Activated CD4-positive, alpha-beta T cell treated with anti-CD3 and anti-CD28 coated beads, Interleukin-2, amount 10 ng/mL, durations not matched to agents 24 days and 14 days (primary cell): ENCODE measurements at places on chromosomes 1 and 21. TPM values are rescaled to one million over a fixed set of nuclear protein-coding genes. Genes with fewer than 3 reads are reported as not detected.
A peak's percentile ranks its signal among the peaks of the same experiment; 100 is the strongest.

- peak; percentile 90 for DNase-seq
These were observed 21.5 kb upstream of the LYST start for GRCh38 chr1:235888119-235888643.

DMBX1 gene
- 0.07 TPM in 1 of 2 replicates, not detected in the other for total RNA-seq

S100A9 gene
- total RNA-seq, result not detected in 2 replicates

- DNase-seq, result no peak
These were observed 71.3 kb downstream of the HLX start for GRCh38 chr1:220950576-220950975.

DNA sequence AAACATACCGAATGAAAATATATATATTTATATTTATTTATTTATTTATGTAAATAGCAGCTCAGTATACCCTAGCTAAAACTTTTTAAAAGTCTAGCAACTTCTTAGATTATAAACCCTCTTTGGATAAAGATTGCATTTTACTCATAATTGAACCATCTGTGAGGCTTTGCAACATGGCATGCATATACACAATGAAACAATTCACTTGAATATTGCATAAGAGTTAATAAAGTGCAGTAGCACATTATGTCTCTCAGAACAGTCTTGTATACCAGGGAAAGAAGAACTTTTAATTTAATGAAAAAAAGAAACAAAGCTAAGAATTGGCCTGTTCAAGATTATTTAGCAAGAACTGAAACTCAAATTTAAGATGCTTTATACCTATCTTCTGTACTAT is 1363.9 kb upstream of the ADGRL2 start:
- no peak for DNase-seq

NEXN gene
- total RNA-seq, result 0.44 and 0.64 TPM in 2 replicates

GRCh38 chr1:32825181-32825580 is 7.7 kb downstream of the S100PBP start:
- DNase-seq, result no peak

DNA sequence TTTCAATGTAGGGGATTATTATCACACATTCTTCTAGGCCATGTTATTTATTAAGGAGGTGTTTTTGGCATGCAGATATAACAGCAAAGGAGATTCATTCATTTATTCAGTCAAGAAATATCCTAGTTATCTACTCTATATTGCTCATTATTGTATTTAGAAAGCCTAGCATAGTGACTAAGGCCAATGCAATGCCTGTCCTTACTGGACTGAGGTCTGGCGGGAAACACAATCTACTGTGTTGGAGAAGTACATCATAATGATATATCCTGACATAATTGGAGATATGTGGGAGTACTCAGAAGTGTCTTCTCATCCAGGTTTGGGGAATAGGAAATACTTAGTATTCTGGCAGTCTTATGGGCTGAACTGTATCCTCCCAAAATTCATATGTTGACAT is 421.5 kb upstream of the USP24 start:
- no peak for DNase-seq

- no peak for DNase-seq
These were observed 160.5 kb downstream of the NPHP4 start for GRCh38 chr1:5831600-5832335.

ZZZ3 gene
- total RNA-seq, result 36.9 and 41.6 TPM in 2 replicates

DNA sequence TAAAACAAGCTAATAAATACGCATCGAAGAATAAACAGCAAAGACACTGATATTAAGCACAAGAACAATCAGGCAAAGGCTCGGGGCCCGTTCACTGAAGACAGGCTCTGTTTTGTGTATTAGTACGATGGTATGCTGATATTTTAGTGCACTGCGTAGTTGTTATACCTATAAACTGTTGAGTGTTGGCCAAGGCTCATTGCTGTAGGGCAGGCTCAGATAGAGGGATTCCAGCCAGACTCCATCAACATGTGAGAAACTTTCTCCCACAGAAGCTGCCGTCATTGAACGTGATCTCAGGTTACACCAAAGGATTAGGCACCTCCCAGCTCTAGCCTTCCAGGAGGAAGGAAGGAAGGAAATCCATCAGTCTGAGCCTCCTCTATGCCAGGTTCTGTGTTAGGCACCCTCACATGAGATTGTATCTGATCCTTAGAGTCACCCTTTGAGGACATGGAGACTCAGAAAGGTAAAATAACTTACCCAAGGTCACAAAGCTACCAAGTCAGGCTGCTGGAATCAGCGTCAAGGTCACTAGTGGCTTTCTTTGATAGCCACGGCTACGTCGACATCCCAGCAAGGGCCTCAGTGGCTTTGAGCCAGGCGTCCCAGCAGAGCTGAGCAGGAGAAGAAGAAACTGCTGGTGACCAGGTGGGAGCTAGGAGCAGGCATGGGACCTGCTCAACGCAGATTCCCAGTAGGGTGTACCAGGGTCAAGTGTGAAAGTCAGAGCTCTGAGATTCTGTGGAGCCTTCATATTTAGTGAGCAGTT is 14.8 kb downstream of the BCAR3 start:
- no peak for DNase-seq
